Activated CD4-positive, alpha-beta T cell treated with anti-CD3 and anti-CD28 coated beads for 4 hours (primary cell): ENCODE measurements at places on chromosomes 2 and 18.

- no peak for DNase-seq
Observed at GRCh38 chr2:1219901-1220573, 193.2 kb upstream of the TPO start.

- no peak for DNase-seq
Observed at GRCh38 chr18:35497027-35497369, 762 bp downstream of the INO80C start.

DNA sequence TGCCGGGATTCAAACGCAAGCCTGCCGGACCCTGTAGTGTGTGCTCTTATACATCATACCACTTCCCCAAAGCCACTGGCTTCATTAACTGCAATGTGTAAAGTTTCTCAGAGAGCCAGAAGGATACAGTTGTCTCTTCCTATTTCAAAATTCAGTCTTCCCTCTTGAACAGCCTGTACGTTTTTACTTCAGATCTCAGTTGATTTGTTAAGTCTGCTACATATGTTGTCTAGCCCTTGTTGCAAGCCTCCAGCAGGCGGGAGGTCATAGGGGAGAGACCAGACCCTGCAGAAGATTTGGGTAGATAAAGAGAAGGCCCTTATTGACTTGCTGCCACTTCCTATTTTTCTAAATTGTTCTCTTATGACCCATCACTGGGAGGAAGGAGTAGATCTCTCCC, 56.2 kb downstream of the ARHGEF33 start:
- no peak for DNase-seq

DNA sequence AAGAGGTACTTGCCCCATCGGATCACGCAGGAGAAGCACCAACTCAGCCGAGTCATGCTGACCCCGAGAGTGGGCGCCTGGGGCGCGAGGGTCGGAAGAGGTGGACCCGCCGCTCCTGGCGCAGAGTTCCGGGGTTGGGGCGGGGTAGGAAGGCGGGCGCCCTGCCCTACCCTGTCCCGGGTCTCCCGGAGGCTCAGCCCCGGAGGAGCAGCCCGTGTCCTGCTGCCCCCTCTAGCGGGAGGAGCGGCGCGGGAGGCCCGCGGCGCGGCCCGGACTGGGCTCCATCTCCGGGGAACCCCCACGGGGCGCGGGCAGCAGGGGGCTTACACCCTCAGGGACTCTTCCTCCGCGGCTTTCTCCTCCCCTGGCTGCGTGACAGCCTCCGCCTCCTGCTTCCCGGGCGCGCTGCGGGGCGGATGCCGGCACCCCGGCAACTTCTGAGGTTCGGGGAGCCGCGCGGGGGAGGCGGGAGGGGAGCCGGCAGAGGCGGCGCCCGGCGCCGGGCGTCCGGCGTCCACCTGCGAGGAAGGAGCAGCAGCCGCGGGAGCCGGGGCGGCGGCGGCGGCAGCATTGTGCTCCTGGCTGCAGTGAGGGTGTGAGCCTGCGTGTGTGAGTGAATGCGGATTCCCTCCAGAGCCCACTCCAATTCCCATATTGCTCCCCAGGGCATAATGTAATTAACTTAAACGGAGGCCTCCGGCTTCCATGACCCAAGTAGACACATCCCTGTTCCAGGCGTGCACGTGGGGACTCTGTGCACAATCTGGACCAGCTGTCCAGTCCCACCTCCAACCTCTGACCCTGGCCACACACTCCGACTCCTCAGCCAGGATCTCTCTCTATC, 7.6 kb upstream of the TNS1 start:
- peak; percentile 12 for DNase-seq

DNA sequence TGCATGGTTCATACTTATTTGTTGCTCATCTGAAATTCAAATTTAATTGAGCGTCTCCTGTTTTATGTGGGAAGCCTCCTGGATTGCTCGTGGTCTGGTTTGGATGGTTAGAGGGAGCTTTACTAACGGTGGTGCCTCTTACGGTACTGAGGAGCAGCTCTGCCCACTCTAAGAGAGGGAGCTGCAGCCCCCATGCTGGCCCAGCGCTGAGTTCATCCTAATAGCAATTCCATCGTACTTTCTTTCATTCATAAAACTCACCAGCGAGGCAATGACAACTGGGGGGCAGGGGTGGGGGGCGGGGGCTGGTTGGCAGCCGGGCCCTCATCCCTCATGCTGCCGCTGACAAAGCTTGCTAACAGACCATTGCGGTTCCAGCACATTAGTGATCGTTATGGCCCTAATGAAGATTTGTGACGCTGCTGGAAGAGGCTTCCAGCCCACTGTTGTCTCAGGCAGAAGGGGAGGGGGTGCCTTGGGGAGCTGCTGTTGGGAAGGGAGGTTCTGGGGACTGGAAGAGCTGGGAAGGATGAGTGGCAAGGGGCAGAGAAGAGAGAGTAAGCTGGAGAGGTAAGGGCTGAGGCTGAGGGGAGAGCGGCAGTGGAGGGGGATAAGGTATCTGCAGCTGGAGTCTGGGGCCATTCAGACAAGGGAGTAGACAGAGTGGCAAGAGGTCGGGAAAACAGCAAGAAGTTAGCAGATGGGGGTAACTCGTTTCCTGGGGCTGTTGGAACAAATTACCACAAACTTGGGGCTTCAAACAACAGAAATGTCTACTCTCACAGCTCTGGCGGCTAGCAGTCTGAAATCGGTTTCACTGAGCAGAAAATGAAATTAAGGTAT, 238.1 kb downstream of the LPIN1 start:
- DNase-seq = no peak

- no peak for DNase-seq
Observed at GRCh38 chr2:41500895-41501294, 546.9 kb upstream of the PKDCC start.

DNA sequence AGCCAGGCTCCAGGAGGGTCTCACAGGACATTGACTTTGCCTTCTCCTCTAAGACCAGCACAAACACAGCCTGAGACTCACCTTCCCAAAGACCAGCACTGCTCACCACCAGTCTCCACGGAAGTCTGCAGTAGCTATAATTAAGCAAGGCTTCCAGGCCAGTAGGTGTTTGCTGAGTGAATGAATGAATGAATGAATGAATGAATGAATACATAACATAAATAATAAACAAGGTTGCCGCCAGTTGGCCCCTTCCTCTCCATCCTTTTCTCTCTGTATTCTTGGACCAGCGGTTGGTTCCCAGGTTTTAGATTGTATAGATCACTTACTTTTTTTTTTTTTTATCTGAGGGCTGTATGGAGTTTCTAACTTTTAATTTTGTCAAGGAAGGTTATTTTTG, 222.4 kb upstream of the ID2 start:
- DNase-seq = no peak

GRCh38 chr2:10784719-10785118, 27.9 kb downstream of the PDIA6 start:
- DNase-seq = no peak

GRCh38 chr2:67927501-67927900, 135.3 kb downstream of the C1D start:
- no peak for DNase-seq

- DNase-seq = peak; percentile 6
Observed at GRCh38 chr2:232142049-232142448, 180.5 kb downstream of the DIS3L2 start.

- no peak for DNase-seq
Observed at GRCh38 chr2:50207881-50208280, 824.1 kb downstream of the NRXN1 start.

- DNase-seq = no peak
Observed at GRCh38 chr2:63614983-63615945, 26.5 kb downstream of the MDH1 start.

DNA sequence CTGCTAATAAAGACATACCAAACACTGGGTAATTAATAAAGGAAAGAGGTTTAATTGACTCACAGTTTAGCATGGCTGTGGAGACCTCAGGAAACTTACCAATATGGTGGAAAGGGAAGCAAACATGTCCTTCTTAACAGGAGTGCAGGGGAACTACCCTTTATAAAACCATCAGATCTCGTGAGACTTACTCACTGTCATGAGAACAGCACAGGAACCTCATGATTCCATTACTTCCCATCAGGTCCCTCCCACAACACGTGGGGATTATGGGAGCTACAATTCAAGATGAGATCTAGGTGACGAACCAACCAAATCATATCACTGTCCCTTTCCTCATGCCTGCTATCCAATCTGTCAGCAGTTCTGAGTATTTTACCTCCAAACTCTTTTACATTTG, 586.7 kb downstream of the TDRD15 start:
- DNase-seq = no peak

DNA sequence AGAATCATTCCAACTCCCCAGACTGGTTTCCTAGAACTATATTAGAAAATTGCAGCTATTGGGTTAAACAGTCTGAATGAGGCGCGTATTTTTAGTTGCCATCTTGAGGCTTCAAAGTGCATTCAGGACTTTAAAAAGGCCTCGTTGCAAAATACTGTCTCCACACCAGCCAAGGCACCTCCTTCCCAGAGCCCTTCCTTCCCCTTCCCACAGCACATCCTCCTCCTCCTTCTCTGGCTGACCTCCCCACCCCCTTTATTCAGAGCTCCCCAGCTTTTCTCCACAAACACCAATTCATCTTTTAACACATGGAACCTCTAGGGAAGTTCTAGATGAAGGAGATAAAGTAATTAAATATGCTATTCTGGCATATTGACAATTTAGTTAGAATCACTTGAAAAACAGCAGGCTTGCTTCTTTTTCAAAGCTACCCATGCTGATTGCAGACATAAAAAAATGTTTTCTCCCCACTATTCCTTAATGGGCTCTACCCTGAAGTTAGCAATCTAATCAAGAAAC, 90.3 kb downstream of the RTP5 start:
- DNase-seq = no peak

DNA sequence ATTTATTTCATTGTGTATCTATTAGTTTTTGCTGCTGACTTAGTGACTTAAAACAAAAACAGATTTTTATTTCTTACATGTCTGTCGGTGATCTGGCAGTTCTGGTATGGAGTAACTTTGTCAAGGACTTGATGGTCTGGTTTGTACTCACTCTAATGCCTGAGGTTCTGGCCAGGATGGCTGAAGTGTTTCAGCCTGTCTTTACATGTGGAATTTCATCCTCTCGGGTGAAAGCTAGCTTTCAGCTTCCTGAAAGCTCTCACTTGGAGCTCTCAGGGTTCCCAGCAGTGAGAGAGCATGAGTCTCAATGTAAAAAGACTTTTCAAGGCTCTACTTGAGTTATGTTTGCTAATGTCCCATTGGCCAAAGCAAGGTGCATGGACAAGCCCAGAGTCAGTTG, 216.4 kb downstream of the NR4A2 start:
- DNase-seq = no peak

DNA sequence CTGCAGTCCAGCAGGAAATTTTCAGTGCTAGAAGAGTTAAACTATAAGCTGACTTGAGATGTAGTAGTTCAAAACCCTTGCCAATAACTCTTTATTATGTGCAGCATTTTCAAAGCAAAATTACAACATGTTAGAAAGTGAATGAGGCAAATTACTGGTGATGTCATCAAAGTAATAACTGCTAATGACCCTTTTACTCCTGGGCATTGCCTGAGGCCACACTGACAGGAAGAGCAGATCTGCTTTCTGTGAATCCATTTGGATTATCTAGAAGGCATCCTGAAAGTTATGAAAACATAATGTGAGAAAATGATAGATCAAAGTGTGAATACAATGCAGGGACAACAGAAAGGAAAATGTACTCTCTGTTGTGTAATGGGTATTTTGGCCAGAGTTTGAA, 139.6 kb upstream of the TRIB2 start:
- no peak for DNase-seq

GRCh38 chr2:37181726-37182684, 6.5 kb downstream of the SULT6B1 start:
- no peak for DNase-seq

DNA sequence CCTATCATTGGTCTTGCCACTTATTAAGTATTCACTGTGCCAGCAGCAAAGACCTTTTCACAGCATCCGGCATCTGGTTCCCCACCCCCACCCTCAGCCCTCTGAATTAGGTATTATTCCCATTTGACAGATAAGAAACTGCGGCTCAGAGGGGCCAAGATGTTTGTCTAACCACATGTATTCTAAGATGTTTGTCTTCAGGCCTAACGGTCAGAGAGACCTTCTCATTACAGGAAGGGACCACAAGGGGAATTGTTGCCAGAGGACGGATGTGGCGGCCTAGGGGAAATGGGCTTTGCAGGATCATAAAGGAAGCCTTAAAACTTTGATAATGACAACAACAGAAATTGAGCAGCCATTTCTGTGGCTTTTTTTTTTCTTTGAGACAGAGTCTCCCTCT, 16.6 kb downstream of the NPPC start:
- no peak for DNase-seq

GRCh38 chr2:109545828-109546713, 67.7 kb downstream of the SEPTIN10 start:
- DNase-seq = peak; percentile 57

DNA sequence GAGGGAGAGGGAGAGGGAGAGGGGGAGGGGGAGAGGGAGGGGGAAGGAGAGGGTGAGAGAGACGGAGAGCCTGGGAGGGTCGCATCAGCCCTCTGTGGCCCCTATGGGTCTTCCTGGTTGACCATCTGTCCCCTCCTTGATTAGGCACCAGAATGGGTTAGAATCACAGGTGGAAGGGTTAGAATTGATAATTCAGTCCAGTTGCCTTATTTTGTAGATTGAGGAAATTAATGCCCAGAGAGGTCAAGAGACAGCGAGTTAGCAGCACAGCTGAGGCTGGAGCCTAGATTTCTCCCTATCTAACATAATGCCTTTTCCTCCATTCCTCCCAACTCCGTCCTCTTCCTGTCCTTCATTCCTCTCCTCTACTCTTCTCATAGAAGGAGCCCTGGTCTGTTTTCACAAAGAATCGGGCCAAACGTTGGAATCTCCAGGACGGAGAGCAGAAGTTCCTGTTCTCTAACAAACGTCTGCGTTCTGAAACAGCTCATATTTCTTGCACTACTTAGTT, 338 bp upstream of the THUMPD2 start:
- no peak for DNase-seq

DNA sequence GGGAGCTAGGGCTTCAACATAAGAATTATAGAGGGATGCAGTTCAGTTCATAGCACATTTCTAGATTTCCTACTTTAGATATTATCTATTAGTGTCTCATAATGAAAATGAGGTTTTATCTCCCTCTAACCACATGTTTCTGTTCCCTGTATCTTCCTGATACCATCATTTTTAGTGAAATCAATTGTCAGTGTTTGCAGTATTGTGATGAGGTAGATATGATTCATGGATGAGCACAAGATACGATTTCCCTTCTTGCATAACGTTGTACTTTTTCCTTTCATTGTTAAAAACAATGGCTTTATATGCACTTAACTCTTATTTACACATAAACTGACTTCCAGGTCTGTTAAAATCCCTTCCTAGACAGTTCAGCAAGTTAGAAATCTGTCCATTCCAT, 211.4 kb downstream of the ZBTB7C start:
- no peak for DNase-seq

GRCh38 chr2:172169611-172170010, 66.9 kb upstream of the DLX2 start:
- DNase-seq = no peak

GRCh38 chr2:236219411-236219810, 44.8 kb downstream of the ASB18 start:
- DNase-seq = no peak

GRCh38 chr2:11876436-11876835, 130.0 kb downstream of the LPIN1 start:
- DNase-seq = no peak

- DNase-seq = no peak
Observed at GRCh38 chr2:172513524-172513900, 42.4 kb upstream of the PDK1 start.

GRCh38 chr2:20146401-20146800, 78.5 kb downstream of the SDC1 start:
- DNase-seq = no peak

GRCh38 chr18:48882379-48882778, 68.4 kb downstream of the SMAD7 start:
- DNase-seq = no peak
